KBM-7 (cell line): ENCODE measurements at places on chromosomes 2 and 18.
A peak's percentile ranks its signal among the peaks of the same experiment; 100 is the strongest.

DNA sequence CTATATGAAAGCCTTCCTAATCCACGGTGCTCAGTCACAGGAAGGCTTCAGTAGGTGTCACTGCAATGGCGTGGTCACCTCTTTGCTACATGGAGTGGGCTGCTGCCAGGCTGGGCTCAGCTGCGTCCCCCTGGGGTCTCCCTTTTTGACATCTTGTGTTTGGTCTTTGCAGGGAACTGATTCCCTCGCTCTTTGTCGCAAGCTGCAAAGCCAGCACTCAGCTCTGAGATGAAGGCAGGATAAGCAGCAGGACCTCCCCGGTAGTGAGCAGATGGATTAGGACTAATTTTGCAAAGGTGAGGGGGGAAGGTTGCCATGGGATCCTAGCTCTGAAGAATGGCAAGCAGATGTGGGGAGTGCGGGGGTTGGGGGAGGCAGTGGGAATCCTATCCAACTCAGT, 173.9 kb upstream of the ARL4C start:
- no peak for DNase-seq

- DNase-seq: no peak
These were observed 14.0 kb downstream of the PSD4 start for GRCh38 chr2:113187771-113188170.

DNA sequence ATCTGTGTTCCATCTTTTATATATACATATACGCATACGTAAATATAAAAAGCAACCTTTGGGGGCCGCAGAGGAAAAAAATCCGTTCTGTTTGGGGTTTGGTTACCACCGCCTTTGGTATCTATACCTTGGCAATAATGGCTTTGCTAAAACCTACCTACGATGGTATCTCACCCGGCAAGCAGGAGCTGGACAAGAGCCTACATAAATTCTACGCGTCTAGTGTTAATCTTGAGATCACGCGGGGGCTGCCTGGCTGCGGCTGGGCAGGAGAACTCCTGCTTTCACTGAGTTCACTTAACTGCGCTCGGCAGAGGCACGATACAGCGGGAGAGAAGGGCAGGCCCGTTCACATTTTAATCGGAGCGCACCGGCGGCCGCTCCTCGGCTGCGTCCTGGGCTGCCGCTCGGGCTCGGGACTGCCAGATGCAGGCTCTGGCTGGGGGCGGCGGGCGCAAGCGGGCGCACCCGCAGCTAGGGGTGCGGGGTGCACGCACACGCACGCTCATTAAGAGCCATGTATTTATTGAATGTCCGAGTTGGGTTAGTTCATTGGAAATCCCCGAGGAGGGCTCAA, 1.7 kb upstream of the POU3F3 start:
- DNase-seq: peak; percentile 79

DNA sequence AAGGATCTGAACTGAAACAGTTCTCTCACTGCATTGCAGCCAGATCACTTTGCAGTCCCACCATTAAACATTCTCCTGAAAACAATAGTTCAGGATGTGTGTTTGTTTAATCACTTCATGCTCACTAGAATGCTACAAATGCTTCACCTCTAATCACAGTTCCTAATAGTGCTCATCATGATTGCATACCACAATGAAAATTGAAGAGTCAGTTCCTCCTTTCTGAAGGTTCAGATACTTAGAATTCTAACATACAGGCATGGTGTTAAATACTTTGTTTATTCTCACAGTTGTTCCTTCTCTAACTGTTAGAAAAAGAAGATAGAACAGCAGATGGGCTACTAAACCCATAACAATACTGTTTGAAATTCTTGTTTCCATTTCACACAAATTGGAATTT, 622.3 kb upstream of the ACVR2A start:
- no peak for DNase-seq

DNA sequence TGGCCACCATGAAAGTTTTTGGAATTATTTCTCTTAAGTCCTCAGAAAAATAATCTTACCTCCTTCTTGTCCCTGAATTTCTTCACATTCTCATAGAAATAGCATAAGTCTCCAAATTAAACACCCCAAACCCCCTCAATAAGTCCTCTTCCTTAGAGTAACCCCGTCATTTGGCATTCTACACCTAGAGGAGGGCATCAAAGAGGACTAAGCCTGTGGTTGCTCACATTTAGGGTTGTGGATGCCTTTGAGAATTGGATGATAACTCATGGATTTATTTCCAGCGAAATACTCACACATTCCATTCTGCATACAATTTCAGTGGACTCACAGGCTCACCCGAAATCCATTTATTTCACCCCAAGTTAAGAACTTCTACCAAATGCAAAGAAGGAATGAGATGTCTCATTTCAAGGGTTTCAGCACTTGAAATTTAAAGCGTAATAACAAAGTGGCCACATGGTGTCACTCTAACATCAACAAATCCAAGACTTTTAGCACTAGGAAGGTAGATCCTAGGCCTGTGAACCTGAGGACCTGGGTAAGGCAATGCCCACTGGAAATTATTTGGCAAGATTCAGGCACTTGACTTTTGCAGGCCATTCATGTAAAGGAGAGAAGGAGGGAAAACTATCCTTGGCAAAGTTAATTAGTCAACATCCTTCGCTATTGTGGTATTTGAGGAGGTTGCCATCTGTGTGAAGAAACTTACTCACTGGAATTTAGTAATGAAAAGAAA, 24.6 kb downstream of the DYTN start:
- DNase-seq: peak; percentile 65

DNA sequence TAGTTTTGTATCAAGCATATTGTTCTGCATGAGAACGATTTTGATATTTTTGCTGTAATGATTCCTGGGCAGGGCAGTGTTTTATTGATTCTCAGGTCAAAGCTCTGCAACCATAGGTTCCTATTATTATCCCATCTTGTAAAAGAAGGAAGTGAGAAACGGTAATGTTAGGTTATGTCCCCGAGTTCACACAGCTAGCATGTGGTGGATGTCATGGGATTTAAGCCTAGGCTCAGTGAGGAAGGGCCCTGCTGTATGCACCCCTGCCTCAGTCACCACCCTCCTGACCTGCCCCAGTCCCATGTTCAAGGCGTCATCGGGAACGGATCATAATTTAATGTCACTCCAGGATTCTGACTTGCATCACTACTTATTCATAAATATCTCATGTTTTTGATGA, 10.7 kb downstream of the ACP1 start:
- DNase-seq: peak; percentile 35

GRCh38 chr2:232479341-232480200, 8.1 kb downstream of the ECEL1 start:
- DNase-seq: no peak

- no peak for DNase-seq
These were observed 328.8 kb upstream of the SLC14A2 start for GRCh38 chr18:45286431-45286830.

DNA sequence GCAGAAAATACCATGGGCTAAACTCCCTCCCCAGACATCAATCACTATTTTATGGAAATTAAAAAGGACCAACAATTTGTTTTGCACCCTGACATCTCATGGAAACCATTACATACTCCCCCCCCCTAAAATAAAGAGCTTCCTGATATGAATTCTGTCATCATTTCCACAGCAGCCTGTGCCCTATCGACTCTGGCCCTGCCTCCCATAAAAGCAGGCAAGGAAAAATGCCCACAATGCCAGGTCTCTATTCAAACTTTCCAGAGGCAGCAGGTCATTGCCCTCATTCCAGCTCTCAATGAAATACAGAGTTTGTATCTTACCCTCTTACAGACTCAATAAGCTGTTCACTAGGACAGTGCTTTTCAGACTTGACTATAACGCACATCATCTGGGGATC, 254.4 kb upstream of the TANK start:
- no peak for DNase-seq

DNA sequence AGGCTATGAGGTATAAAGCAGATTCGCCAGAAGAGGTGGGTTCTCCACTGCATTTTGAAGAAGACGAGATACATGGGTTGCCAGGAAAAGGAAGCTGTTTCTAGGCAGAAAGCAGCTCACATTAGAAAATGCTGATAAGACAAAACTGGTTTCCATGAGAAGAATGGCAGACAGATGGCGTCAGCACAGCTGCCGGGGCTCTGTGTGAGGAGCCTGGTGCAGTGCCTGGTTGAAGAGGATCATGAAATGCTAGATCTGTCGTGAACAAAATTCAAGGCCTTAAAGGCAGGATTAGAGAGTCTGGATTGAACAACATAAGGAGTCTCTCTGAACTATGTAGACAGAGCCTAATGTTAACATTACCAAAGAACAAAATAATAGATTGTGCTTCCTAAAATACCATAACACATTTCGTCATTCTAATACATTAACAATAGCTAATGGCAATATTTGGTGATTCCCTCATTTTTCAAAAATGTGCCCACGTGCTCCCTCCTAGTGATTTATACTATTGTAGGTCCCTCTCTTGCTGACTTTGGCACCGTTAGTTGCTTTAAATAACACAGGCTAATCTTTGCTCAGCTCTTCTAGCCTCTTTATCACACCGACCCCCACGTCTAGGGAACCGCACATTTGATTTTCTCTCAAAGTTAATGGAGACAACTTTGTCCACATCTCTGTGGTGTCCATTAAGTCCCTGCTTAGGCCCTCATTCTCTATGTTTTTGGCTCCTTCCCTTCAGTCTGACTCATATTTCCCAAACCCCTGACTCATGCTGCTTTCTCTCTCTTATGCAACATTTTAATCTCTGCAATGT, 38.2 kb downstream of the EFEMP1 start:
- peak; percentile 3 for DNase-seq

DNA sequence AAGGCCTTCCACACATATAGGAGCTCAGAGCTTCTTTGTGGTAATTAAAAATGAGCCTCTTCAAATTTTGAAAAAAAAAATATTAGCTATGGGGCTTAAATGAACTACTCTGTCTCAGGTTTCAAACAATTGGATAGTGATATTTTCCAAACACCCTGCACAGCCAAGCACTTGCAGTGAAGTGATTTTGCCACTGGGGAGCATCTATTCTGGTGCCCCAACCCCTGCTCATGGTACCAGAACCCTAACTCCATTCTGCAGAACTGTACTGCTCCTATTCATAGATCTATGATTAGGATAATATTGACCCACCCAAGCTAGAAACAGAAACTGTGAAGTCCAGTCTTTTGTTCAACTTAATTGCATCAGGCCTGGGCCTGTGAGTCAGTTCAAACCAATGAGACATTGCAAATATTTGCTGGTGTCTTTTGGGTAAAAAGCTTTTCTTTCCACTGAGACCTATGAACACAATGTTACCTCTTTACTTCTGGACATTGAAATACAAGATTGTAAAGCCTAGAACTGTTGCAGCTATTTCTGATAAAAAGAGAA, 324.0 kb downstream of the GALNT13 start:
- no peak for DNase-seq

- no peak for DNase-seq
These were observed 104.7 kb downstream of the TNS1 start for GRCh38 chr2:217897816-217898806.

DNA sequence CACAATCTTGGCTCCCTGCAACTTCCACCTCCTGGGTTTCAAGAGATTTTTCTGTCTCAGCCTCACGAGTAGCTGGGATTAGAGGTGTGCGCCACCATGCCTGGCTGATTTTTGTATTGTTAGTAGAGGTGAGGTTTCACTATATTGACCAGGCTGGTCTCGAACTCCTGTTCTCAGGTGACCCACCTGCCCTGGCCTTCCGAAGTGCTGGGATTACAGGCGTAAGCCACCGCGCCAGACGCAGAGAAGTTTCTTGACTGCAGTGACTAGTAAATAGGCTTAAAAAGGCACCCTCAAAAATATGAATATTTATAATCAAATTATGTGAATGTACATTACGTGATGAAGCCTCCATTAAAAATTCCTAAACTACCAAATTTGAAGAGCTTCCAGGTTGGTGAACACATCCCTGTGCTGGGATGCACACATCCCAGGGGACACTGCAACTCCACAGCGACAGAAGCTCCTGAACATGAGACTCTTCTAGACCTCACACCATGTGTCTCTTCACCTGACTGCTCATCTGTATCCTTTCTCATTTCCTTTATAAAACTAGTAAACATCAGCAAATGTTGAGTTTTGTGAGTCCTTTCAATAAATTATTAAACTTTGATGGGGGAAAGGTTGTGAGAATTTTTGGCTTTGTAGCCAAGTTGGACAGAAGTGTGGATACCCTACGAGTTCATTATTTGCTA, 203.3 kb upstream of the SPOPL start:
- DNase-seq: no peak

DNA sequence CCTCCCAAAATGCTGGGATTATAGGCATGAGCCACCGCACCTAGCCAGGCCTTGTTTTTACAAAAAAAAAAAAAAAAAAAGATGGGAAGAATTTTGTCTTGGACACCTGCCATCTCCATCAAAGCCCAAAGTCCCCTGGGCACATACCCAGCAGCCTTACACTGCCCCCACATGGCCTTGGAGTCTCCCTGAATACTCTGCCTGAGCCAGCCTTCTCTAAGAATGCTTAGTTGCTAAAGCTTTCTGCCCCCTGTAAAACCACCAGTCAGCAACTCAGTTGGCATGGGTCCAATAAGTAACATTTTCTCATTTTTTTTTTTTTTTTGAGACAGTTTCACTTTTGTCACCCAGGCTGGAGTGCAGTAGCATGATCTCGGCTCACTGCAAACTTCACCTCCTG, 40.6 kb downstream of the SPC25 start:
- DNase-seq: peak; percentile 60

DNA sequence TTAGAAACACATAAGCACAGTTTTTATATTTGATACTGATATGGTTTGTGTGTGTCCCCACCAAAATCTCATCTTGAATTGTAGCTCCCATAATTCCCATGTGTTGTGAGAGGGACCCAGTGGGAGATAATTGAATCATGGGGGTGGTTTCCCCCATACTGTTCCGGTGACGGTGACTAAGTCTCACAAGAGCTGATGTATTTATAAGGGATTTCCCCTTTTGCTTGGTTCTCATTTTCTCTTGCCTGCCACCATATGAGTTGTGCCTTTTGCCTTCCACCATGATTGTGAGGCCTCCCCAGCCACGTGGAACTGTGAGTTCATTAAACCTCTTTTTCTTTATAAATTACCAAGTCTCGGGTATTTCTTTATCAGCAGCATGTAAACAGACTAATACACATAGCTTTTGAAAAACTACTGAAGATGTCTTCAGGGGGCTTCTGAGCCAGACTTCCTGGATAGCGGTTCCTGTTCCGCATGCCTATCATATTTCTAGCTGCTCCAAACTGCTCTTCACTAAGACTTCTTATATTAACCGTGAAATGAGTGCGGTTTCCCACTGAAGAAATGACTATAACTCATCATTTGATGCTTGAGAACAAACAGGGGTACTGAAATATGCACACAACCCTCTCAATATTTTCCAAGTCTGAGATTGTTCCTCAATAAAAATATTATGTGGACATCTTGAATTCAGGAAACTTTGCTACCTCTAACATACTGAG, 75.8 kb downstream of the SPHKAP start:
- DNase-seq: no peak

GRCh38 chr18:52422985-52423601, 83.1 kb downstream of the DCC start:
- DNase-seq: no peak

DNA sequence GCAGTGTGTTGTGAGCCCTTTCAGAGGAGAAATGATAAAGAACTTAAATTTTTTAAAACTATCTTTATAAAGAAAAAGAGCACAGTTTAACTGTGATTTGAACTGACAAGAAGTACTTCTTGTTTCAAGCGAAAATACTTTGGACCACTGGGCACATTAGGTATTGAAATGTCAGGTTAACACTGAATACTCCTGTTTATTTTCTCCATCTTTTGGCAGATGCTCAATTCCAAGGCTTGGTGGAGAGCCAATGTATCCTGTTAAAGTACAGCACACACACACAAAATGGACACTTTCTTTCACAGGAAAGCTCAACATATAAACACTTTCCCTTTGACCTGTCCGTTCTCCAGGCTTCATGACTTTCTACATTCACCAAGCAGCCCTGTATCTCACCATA, 32.6 kb upstream of the SP3 start:
- no peak for DNase-seq

GRCh38 chr2:96532641-96533291, 3.8 kb upstream of the ARID5A start:
- DNase-seq: no peak
